Renal cortical epithelial cell (primary cell): ENCODE measurements at places on chromosomes 7 and 10. TPM values are rescaled to one million over a fixed set of nuclear protein-coding genes. Genes with fewer than 3 reads are reported as not detected.

GRCh38 chr7:131503639-131504038, 52.8 kb downstream of the PODXL start:
- no peak for DNase-seq

- no peak for DNase-seq
Observed at GRCh38 chr7:69545175-69545574, 53.1 kb upstream of the AUTS2 start.

GRCh38 chr10:60479305-60480020, 89.8 kb upstream of the ANK3 start:
- DNase-seq, result peak; percentile 13

DNA sequence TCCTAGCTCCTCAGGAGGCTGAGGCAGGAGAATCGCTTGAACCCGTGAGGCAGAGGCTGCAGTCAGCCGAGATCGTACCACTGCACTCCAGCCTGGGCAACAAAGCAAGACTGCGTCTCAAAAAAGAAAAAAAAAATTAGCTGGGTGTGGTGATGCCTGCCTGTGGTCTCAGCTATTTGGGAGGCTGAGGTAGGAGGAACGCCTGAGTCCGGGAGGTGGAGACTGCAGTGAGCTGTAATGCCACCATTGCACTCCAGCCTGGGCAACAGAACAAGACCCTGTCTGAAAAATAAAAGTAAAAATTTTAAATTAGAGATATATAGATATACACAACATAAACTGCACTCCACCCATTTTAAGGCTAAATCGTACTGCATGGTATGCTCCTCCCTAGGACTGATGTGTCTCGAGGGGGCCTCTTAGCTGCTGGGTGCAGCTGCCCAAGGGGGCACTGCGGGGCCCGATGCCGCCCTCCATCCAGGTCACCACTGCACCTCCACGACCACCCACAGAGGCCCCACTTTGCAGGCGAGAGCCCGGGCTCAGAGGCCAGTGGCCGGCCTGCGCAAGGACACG, 40.9 kb upstream of the FOXK1 start:
- no peak for DNase-seq

GRCh38 chr7:31036924-31037323, 15.2 kb upstream of the ADCYAP1R1 start:
- DNase-seq, result no peak

- no peak for DNase-seq
Observed at GRCh38 chr10:35751347-35751746, 109.3 kb upstream of the FZD8 start.

Gene OIT3
- total RNA-seq, result 0.25 TPM in 1 of 2 replicates, not detected in the other
